ENCODE measurements at places on chromosomes 3 and 15.

DNA sequence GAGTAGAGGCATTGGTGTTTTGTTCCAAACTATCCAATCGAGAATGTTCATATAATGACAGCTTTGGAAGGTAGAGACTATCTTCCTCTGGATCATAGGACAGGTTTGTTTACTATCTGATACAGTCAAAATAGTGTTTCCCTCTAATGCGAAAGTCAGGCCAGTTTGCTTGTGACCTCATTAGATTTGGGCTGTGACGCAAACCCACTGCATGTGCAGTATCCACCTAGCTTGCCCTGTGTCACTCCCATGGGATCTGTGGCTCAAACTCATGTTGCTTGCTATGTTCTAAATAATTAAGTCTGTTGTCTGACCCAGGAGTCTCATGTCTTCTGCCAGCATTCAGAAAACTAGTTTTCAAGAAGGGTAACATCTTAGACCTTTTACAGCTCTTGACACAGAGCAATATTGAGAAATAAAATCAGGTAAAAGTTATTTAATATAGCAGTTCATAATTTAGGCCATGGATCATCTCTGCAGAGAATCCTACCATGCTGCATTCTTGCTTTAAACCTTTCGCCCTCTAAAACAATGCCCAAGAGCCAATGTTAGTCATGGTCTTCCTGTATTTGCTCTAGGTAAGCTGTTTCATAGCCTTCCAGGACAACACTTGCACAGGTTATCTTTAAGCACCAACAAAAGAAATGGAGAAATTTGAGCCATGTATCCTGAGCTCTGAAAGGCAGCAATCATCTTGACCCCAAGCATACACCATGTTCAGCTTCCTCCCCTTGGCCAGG lies 26.4 kb downstream of the NIT2 start:
- no peak for DNase-seq

- no peak for DNase-seq
Observed at GRCh38 chr3:183518491-183519251, 36.8 kb downstream of the KLHL6 start.

- DNase-seq = peak; percentile 71
Observed at GRCh38 chr3:117660941-117661817, 951.6 kb downstream of the TUSC7 start.

- DNase-seq = peak; percentile 37
Observed at GRCh38 chr3:4351164-4351855, 48.1 kb downstream of the SETMAR start.

- peak; percentile 59 for DNase-seq
Observed at GRCh38 chr3:139718415-139718814, 40.6 kb upstream of the NMNAT3 start.

DNA sequence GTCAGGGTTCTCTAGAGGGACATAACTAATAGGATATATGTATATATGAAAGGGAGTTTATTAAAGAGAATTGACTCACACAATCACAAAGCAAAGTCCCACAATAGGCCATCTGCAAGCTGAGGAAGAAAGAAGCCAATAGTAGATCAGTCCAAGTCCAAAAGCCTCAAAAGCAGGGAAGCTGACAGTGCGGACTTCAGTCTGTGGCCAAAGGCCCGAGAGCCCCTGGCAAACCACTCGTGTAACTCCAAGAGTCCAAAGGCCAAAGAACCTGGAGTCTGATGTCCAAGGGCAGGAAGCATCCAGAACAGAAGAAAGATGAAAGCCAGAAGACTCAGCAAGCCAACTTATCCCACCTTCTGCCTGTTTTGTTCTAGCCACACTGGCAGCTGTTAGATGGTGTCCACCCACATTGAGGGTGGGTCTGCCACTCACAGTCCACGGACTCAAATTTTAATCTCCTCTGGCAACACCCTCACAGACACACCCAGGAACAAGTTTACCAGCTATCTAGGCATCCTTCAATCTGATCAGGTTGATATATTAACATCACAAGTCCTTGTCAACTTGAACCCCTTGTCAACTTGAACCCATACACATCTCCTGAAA lies 54.2 kb upstream of the ACAD9 start:
- no peak for DNase-seq

- DNase-seq = no peak
Observed at GRCh38 chr3:157416347-157417087, 20.1 kb upstream of the PTX3 start.

GRCh38 chr3:14587740-14588360 lies 47.7 kb upstream of the GRIP2 start:
- DNase-seq = peak; percentile 65

- peak; percentile 40 for DNase-seq
Observed at GRCh38 chr3:116473602-116474001, 28.3 kb upstream of the LSAMP start.

DNA sequence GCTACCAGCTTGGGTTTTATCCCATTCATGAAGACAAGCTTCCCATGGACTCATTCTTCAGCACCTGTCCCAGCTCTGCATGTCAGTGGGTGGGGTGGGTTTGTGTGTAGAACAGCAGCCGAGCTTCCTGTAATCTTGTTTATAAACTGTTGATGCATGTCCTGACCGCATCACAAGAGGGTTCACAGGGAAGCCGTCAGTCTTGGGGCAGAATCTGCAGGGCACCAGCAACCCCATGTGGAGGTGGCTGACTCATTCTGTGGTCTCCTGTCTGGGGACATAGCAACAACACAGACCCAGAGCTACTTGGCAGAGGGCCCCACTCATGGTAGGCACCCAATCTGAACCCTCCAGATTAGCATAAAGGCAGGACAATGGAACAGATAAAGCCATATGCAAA lies 35.6 kb downstream of the DAPK2 start:
- DNase-seq = peak; percentile 98

DNA sequence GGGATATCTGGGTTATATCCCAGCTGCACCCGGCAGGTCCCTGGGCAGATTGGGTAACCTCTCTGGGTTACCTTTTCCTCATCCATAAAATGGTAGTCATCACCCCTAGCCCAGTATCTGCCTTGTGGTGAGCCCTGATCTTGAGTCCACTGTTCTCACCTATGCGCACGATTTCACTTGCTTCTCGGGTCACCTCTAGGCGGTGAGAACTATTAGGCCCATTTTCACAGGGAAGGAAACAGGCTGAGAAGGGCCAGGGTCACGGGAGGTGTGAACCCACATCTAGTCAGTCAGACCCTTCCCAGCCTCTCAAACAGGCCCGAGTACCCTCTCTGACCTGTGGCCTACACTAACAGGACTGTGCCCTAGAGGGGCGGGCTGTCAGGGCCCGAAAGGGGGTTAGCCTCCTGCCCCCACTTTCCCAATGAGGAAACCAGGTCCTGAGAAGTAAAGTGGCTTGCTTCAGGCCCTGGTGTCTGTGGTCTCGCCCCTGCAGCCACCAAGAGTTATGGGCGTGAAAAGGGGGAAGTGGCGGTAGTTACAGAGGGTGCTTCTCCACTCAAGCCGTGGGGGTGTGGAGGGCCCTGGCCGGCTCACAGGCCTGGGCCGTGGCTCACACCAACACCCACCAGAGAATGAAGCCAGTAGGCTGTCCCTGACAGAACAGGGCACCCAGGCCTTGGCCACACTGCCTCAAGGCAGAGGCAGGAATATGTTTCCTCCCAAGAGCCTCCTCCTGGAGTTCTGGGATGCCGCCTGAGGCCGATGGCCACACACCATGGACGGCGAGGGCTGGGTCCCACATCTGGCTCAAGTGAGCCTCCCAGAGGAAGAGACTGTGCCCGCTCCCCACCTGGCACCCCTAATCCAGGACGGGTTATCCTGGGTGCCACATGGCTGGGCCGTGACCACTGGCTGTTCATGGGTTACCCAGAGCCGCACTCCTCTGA lies 19.5 kb downstream of the PSTPIP1 start:
- no peak for DNase-seq
